ENCODE measurements at places on chromosomes 3 and 15.

DNA sequence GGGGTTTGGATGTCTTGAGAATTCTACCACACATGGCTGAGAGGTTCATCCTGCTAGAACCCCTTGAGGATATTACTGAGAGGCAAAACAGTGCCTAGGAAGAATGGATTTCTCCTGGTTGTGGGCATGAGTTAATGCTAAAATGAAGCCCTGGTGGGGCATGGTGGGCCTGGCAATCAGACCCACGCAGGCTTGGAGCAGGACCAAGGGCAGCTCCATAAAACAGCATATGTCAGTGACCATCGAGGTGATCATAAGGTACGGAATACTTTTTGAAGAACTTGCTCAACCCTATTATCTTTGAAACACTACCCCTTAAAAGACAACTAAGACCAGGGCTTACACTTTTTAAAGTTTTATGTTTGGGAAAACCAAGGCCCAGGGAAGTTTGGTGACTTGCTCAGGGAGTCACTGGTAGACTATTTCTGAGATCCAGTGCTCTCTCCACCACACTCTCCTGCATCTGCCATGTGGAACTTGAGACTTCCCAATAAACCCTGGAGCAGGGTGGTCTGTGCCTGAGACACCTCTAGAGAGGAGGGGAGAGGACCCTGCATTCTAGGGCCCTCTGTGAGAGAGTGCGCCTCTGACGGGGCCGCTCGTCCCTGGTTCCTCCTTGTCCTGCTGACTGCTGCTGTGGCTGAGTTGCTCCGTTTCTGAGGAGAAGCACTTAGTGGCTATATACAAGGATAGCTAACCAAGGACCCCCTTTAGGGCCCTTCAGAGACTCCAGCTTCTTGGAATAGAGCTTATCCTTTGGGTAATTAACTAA lies 28.0 kb upstream of the TIMP4 start:
- no peak for DNase-seq

DNA sequence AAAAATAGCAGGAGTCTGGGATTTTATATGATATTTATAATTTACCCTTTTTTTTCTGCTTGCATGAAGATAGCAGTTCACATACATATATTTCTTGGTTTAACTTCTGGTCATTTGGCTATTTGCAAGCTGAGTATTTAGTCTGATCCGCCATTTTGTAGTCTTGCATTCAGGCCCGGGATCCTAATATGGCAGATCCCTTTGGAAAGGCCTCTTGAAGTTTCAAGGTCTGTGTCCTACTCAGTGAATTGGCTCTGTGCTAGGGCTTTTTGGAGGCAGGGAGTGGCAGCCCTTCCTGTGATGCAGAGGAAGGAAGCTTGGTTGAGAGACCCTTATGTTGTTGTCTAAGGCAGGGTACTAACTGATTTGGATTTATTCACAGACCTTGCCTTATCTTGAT lies 2.9 kb downstream of the SNRPN start:
- DNase-seq = no peak

DNA sequence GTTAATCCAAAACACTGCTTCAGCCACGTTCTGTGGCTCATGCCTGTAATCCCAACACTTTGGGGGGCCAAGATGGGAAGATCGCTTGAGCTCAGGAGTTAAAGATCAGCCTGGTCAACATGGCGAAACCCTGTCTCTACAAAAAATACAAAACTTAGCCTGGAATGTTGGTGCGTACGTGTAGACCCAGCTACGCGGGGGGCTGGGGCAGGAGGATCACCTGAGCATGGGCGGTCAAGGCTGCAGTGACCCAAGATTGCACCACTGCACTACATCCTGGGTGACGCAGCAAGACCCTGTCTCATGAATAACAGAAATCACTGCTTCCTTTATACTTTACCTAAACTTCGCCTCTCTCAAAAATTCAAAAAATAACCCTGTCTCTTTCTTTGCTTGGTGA lies 1325.0 kb upstream of the CADM2 start:
- DNase-seq = no peak

- no peak for DNase-seq
Observed at GRCh38 chr3:179279837-179280236, 28.9 kb upstream of the KCNMB3 start.

DNA sequence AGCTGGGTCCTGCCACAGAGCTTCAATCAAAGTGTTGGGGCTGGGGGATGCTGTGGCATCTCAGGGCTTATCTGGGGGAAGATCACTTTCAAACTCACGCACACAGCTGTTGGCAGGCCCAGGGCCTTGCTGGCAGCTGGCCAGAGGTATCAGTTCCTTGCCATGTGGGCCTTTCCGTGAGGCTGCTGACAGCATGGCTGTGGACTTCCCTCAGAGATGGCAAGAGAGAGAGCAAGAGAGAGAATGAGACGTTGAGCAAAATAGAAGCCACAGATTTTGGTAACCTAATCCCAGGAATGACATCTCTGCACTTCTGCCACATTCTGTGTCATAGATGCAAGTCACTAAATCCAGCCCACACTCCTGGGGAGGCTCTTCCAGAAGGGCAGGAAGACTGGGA lies 91.0 kb downstream of the TPRG1 start:
- no peak for DNase-seq

DNA sequence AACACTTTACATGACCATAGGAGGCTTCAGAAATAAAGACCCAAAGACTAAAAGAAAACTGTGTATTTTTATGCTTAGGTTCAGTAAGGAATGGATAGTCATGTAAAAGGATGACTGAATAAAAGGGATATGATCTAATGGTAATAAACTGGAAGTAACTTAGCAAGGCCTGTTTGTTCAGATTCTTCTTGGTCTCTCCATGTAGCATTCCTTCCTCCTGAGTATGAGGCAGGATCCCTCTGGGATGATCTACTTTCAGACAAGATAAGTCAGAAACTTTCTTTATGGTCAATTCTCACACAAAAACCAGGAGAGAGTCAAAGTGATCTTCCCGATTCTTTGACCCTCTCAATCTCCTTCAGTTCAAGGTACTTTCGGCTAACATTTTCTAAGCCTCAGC lies 340.8 kb upstream of the DCBLD2 start:
- no peak for DNase-seq

Measured in AG08396 (cell line).